Breast epithelium (tissue), 4 donors: ENCODE measurements at places on chromosomes 2 and 18. TPM values are rescaled to one million over a fixed set of nuclear protein-coding genes. Genes with fewer than 3 reads are reported as not detected.

DNAH6 gene
- 3.0 TPM for total RNA-seq

C2orf80 gene
- not detected for total RNA-seq

VSNL1 gene
- total RNA-seq: 0.80 TPM

POTEE gene
- total RNA-seq: 1.0 TPM

POTEC gene
- not detected for total RNA-seq

DTNA gene
- total RNA-seq: 14.4 TPM

DYSF gene
- total RNA-seq: 15.7 TPM

MEMO1 gene
- total RNA-seq: 26.1 TPM

DGKD gene
- total RNA-seq: 41.3 TPM

DNA sequence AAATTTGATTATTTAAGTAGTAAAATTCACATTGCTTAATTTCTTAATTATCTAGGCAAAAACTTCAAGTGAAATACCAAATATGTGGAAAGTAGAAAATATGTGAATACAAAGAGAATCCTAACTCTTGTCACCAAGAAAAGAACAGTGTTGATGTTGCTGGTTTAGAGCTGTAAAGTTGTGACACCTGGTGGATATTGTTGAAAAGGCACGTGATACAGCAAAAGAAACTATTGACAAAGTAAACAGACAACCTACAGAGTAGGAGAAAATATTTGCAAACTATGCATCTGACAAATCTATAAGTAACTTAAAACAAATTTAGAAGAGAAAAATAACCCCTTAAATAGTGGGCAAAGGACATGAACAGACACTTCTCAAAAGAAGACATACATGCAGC lies 25.6 kb upstream of the ZC3H15 start:
- no peak for DNase-seq

GRCh38 chr2:217362710-217363109 lies 502.8 kb upstream of the TNP1 start:
- no peak for DNase-seq

DNA sequence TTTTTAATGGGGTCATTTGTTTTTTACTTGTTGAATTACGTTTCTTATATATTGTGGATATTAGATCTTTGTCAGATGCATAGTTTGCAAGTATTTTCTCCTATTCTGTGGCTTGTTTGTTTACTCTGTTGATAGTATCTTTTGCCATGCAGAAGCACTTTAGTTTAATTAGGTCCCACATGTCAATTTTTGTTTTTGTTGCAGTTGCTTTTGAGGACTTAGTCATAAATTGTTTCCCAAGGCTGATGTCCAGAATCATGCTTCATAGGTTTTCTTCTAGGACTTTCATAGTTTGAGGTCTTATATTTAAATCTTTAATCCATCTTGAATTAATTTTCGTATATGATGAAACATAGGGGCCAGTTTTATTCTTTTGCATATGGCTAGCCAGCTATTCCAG lies 13.2 kb downstream of the PIKFYVE start:
- DNase-seq: no peak

GRCh38 chr18:12658426-12659138 lies 675 bp upstream of the SPIRE1 start:
- no peak for DNase-seq

DNA sequence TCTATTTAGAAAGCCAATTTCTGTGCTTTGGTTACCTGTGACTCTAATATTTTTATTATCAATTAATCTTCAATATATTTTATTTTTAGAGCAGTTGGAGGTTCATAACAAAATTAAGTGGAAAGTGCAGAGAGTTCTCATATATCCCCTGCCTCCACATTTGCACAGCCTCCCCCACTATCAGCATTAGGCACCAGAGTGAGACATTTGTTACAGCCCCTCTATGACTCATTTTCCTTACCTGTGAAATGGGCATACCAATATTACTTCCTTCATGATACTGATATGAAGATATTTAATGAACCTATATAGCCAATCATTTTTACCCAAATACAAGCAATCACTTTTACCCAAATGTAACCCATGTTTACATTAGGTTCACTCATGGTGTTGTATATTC lies 34.0 kb upstream of the CYTIP start:
- no peak for DNase-seq

DNA sequence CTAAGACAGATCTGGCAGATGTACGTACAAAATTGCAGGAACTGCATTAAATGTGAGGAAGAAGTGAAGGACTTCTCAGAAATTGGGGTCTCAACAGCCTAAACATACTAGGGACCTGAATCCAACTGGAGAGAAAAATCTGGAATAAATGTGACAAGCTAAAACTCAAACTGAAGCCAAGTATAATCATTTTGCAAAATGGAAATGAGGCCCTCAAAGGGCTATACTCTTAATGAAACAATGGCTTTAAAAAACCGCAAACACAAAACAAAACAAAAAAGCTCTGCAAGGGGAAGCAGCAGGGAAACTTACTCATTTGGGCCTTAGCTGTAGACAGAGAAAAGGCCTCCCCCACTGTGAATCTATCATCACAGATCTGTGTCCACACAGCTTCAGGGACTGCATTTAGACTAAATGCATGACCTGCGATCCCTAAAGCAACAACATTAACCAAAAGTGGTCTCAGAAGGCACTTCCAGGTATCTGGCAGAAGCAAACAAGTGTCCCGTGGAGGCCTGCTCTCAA lies 63.2 kb downstream of the CCBE1 start:
- DNase-seq: no peak

GRCh38 chr2:20501974-20502373 lies 55.1 kb downstream of the RHOB start:
- no peak for DNase-seq

DNA sequence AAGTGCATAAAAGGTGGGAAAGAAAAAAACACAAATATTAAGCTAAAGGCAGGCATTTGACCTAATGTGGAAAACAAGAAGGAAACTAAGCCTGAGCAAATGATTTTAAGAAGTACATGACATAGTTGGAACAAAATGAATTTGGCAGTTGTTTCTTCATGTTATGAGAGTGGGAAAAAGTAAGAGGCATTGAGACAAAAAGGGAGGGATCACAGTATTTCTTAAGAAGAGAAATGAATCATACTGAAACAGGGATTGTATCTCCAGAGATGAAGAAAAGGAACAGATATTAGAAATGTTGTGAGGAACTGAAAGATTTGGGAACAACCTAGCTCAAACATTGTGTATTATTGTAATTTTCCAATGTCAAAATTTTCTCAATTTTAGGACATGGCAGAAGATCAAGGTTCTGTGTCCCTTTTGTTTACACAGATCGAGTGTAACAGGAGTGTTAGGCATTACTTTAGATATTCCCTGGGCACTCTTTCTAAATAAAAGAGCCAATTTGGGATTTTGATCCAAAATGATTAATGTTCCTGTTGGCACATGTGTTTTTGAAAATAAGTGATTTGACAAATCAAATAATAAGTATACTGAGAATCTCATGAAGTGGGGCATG lies 98.6 kb downstream of the CALCRL start:
- no peak for DNase-seq

DNA sequence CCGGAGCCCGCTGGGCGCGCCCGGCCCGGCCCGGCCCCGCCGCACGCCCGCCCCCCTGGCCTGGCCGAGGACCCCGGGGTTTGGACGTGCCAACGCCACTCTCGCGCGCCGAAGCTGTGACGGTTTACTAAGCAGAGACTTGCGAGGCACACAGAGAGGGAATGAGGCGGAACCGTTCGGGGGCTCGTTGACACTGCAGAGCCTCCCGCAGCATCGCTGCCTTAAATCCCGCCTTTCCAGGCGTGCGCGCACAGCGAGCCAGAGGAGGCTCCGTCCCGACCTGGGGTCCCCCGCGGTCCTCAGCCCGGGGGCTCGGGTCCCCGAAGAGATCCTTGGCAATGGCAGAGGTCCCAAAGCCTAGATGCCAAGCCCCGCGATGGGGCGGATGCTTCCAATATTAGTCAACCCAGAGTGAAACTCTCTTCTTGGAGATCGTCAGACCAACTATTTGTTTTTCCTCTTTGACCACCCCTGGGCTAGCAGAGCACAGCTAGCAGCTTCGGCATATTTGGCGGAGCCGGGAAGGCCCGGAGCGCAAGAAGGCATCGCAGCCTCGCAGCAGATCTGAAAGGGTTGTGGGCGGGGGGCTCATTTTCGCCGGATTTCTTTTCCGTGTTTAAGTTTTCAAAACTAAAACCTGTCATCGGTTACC lies at the start of gene ZNF385B:
Gene ZNF385B (minus strand): TSS at position 197 of the 652 bp plus-strand sequence.
- no peak for DNase-seq

GRCh38 chr2:206642075-206643025 lies at the start of gene FAM237A:
Gene FAM237A, plus strand, starts transcription at chr2:206642487. Its CDS starts 1,750 bp downstream, at chr2:206644237.
- DNase-seq: no peak

DNA sequence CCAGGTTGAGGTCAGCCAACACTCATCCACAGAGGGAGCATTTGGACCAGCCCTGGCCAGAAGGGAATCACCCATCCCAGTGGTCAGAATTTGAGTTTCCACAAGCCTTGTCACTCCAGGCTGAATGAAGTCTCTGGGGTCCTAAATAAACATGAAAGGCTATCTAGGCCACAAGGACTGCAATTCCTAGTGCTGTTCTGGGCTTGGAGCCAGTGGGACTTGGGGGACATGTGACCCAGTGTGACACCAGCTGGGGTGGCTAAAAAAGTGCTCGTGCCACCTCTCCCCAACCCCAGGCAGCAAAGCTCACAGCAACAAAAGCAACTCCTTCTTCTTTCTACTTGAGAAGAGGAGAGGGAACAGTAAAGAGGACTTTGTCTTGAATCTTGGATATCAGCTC lies 91.7 kb downstream of the MDH1 start:
- DNase-seq: no peak

GRCh38 chr2:24009680-24010476 lies at the start of gene MFSD2B:
Gene MFSD2B, plus strand, starts transcription at chr2:24010085. Its CDS starts 12 bp downstream, at chr2:24010097.
- DNase-seq: no peak

DNA sequence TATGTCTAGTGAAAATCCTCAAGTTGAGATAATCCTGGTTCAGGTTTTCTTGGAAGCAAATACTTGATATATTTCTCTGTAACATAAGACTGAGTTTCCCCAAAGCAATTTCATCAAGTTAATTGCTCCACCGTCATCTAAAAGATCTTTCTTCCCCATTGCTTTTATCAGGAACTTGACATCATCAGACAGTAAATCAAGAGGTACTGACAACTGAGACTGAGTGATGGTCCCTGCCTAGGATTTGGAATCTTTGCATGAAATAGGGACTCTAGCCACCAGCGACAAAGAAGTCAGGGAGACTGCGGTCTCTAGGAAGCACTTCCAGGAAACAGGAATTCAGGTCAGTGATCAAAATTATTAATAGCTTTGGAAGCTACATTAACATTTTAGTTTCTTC lies 43.4 kb upstream of the SCN1A start:
- no peak for DNase-seq

GRCh38 chr2:193561054-193561453 lies 1366.3 kb upstream of the TMEFF2 start:
- DNase-seq: no peak

- no peak for DNase-seq
Observed at GRCh38 chr18:26335156-26335555, 108.9 kb downstream of the TAF4B start.

GRCh38 chr2:120938045-120938771 lies 202.5 kb downstream of the GLI2 start:
- DNase-seq: no peak

GRCh38 chr2:68452158-68452900 lies 14.8 kb downstream of the FBXO48 start:
- DNase-seq: no peak

- no peak for DNase-seq
Observed at GRCh38 chr2:128750328-128751165, 431.9 kb upstream of the HS6ST1 start.

GRCh38 chr18:28406533-28406932 lies 229.6 kb upstream of the CDH2 start:
- no peak for DNase-seq

DNA sequence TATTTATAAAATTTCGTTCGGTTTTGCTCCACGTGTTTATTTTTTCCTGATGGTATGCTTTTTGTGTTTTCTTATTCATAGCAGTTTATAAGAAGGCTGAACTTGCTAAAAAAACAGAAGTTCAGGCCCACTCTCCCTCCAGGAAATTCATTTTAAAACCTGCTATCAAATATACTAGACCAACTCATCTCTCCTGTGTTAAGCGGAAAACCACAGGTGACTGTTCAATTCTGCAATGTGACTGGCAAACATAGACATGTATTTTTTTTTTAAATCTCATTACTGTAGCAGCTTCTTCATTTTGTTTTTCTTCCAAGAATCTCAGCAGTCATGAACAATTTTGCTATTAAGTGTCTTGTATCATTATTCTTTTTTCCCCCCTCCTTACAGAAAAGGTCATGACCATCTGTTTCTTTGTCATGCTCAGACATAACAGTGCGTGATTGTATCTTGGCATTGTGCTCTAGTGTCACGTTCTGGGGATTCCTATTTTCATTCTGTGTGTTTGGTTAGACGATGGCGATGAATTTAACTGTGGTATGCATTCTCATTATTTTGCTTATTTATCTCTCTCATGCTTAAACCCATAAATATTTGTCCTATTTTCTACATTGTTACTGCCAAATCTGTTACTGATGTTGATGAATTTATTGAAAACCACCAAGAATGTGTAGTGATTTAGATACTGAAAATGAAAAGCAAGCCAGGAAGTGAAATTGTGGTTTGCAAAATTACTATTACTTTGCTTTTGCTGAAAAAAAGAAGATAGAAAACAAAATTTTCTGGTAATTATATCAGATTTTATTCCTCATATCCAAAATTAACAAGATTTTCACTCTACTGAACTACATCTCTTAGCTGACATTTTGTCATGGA lies 74.6 kb upstream of the UNC80 start:
- DNase-seq: no peak

- DNase-seq: no peak
Observed at GRCh38 chr18:3286159-3286558, 24.2 kb downstream of the MYL12B start.

DNA sequence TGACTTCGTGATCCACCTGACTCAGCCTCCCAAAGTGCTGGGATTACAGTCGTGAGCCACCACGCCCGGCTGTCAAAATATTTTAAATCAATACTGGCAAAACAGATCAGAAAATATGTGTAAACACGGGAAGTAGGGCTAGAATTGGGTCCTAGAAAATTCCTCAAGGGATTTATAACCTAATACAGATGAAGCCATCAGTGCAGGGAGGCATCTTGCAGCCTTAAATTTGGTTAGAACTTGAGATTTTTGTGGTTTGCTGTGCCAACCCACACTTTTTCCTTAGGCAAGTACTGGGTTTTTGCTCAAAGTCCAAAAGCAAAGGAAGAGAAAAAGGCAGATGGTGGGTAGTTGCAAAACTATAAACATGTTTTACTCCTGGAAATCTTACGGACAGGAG lies 33.7 kb upstream of the NFE2L2 start:
- DNase-seq: no peak

DNA sequence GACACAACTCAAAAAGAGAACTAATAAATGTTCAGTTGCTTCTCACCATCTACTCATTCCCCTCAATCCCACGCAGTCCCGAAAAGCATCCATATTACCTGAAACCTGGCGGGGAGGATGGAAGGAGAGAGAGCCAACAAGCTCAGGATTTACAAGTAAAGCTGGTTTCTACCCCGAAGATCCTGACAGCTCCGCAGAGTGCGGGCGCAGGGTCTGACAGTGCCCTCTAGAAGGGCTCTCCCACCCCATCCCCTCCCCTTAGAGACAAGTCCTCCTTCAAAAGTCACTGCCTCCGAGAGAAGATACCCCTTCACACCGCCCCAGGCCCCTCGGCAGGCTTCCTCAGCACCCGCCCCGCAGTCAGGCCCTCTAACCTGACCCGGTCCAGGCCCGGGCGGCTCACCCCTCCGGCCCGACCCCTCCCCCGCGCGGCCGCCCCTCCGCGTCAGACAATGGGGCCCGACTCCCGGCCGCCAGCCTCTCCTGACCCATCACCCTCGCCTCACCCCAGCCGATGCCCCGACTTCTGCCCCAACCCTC lies 550 bp downstream of the RAB1A start:
- peak; percentile 50 for DNase-seq
